Forelimb muscle (tissue), 1 donor: ENCODE measurements at places on chromosomes 4 and X.

GRCh38 chr4:116055857-116056827, 942.7 kb upstream of the NDST4 start:
- DNase-seq, result no peak

GRCh38 chr4:151564321-151564720, 155.3 kb downstream of the FHIP1A start:
- DNase-seq, result no peak

DNA sequence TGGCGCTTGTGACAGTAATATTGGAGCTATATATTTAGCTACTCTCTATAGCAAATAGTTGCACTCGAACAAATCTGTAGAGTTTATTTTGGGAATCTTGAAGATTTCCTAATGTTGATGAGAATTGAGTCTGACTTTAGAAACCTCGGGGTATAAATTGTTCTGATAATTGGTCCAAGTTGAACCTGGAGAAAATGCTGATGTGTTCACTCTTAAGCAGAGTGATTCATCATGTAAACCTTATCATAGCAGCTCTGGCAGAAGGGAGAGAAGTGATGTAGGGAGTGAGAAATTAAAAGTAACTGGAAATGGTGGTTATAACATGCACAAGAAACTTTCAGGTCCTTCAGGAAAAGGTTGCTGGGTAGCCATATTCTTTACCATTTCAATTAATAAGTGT, 16.4 kb upstream of the SLC4A4 start:
- no peak for DNase-seq

DNA sequence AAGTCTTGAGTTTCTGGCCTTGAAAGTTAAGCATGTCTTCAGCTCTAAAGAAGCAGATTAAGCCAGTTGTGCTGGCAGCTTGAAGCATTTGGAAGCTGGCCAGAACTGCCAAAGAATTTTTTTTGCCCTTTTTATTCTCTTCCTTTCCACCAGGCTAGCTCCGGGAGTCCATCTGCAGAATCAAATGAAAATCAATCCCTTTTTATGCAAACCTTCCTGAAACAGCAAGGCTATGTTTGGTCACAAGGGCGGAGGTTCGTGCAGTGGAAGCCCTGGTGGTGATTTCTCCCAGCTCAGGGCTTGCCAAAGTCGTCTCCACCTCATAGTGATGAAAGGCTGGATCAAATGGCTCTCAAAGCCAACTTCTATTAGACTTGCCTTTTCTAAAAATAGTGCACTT, 21.6 kb upstream of the C4orf54 start:
- no peak for DNase-seq

DNA sequence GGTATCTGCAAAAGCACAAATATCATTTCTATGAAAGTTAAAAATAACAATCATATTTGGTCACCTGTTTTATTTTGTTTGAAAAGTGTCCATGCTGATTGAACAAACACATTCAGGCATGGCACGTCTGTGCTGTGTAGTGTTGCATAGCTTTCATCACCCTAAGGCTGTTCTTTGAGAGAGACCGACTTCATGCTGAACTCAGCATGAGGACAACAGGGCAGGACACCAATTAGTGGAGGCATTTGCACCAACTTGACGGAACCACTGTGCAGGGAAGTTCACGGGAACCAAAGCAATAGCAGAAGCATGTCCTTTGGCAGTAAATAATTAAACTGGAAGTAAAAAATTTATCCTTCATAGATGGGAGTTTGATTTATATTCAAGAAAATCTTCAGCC, 158.4 kb upstream of the SLC7A11 start:
- no peak for DNase-seq

DNA sequence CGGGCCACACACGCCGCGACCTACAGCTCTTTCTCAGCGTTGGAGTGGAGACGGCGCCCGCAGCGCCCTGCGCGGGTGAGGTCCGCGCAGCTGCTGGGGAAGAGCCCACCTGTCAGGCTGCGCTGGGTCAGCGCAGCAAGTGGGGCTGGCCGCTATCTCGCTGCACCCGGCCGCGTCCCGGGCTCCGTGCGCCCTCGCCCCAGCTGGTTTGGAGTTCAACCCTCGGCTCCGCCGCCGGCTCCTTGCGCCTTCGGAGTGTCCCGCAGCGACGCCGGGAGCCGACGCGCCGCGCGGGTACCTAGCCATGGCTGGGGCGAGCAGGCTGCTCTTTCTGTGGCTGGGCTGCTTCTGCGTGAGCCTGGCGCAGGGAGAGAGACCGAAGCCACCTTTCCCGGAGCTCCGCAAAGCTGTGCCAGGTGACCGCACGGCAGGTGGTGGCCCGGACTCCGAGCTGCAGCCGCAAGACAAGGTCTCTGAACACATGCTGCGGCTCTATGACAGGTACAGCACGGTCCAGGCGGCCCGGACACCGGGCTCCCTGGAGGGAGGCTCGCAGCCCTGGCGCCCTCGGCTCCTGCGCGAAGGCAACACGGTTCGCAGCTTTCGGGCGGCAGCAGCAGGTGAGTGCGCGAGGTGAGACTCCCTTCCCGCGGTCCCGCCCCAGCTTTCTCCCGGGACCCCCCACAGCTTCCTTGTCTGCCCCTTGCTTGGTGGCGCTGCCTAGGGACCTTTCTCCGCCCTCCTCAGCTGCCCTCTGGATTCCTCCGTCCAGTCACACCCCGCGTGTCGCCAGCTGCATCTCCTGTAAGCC, 678 bp downstream of the BMP3 start:
- DNase-seq, result no peak

GRCh38 chr4:38177035-38177546, 216.9 kb downstream of the PTTG2 start:
- no peak for DNase-seq

DNA sequence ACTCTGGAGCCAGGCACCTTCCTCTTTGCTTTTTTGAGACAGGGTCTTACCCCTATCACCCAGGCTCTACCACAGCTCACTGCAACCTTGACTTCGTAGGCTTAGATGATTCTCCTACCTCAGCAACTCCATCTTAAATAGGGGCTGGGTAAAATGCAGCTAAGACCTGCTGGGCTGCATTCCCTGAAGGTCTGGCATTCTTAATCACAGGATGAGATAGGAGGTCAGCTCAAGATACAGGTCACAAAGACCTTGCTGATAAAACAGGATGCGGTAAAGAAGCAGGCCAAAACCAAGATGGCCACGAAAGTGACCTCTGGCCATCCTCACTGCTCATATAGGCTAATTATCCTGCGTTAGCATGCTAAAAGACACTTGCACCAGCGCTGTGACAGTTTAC, 770.8 kb upstream of the PRKX start:
- no peak for DNase-seq

DNA sequence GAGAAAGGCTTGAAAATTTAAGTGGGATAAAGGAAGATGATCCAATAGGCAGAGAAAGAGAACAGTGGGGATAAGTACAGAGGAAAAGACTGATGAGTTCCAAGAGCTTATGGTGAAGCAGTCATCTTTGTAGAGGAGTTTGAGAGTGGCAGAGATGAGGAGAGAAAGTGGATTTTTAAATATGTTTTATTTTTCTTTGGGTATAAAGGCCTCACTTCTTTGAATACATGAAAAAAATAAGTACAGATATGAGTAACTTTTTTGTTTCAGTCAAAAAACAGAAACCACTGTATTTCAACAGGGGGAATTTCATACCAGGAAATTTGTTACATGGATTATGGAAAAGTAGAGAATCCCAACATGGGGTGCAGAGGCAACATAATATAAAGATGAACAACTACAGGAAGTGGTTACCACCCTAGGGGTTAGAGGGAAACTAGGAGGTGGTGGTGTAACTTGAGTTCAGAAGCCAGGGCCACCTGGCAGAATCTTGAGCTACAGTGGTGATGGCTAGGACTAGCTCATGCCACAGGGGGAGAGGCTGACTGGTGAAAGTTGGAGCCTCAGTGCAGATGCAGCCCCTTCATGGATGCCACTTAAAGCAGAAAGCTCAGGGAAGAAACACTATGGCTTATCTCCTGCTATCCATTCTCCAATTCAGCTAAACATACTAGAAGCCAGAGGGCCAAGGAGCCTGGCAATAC, 3.4 kb upstream of the CYBB start:
- no peak for DNase-seq

DNA sequence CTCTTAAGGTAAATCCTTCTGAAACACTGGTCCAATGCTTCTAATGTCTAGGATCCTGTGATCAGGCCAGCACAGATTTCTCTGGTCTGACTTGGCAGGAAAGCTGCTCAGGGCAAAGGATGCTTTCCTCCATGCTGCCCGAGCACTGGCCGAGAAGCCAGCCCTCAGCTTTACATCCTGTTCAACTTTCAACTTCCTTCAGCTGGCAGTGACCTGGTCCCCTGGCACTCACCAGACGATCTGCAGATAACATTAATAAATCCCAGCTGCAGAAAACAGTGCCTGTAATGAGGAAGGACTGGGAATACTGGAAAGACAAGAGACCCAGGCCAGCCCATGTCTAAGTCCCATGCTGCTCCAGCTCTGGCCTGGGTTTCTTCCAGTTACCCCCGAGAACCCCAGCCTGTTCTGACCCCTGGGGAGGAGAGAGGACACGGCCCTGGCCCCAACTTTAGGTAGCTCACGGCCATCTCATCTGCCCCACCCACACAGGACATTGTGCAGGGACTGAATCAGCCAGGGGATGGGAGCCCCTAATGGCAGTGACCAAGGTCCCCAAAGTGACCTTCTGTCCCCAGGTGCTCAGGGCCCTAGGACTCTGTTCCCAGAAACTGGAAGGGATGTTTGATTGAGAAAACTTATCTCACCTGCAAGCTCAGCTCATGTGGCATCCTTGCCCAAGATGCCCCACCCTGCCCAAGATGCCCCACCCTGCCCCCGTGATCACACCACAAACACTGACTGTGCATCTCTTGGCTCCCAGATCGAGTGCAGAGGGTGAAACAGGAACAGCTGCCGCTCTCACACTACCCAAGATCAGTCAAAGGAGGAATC, 28.0 kb downstream of the JAKMIP1 start:
- no peak for DNase-seq

GRCh38 chr4:155407480-155407879, 30.7 kb upstream of the MAP9 start:
- DNase-seq, result no peak

GRCh38 chrX:15745179-15745578, 7.1 kb downstream of the CA5B start:
- no peak for DNase-seq

- DNase-seq, result no peak
Measured at GRCh38 chr4:7173841-7174449, 18.4 kb upstream of the SORCS2 start.

GRCh38 chr4:161554372-161554990, 609.3 kb downstream of the FSTL5 start:
- no peak for DNase-seq

DNA sequence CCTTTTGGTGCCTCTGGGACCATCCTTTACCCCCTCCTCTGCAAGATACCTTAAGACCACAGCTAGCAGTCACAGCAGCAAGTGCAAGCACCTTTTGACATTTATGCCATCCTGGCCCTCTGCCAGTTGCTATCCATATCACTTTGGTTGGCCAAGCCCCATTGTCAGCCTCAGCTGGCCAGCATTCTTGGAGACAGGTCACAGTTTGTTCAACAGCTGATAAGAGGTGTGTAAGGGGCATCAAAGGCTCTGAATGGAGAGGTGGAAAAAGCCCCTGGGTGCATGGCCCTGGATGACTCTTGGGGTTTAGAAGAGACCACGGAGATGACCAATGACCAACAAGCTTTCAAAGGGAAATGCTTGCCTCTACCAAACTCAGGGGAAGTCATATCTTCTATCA, 133.6 kb upstream of the MAMLD1 start:
- no peak for DNase-seq

GRCh38 chrX:71563921-71564320, 14.3 kb upstream of the GCNA start:
- no peak for DNase-seq

DNA sequence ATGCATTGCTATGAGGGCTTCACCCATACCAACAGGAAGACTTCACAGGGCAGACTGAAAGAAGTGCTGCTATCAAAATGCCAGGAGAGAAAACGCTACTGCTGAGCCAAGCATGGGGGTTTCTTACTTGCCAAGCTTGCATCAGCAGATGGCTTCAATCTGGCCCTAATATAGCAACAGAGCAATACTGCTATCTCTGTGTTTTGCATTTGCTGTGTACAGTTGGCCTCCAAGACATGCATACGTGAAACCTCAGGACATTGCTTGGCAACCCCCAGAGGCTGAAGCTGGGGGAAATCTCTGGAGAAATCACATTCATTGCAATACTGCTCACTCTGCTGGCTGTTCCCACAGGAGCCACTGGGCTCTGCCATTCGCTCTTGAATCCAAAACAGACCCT, 127.2 kb upstream of the GPC4 start:
- DNase-seq, result no peak

DNA sequence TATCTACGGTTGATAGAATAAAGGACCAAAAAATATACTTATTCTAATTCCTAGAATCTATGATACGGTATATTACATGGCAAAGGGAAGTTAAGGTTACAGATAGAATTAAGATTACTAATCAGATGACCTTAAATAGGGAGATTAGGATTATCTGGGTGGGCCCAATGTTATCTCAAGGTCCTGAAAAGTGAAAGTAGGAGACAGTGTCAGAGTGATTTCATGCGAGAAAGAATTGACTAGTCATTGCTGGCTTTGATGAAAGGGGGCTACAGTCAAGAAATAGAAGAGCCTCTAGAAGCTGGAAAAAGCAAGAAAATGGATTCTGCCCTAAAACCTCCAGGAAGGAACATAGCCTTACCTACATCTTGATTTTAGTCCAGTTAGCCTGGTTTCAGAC, 176.9 kb upstream of the PPP1R2C start:
- no peak for DNase-seq

DNA sequence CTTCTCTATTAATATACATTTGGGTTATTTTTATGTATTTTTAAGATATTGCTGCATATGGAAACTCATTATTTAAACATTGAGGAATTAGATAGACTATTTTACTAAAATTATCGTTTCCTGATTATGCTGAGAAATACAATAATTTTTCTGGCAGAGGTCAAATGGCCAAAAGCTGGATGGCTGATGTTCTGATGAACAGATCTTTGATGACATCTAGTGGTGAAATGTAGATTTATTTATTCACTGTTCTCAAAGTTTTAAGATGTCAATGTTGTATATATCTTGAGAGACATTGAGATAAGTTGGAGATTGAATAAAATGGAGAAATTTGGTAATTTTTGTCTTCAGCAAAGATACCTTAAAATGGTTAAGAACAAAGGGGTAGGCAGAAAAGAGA, 96.2 kb downstream of the UGT8 start:
- peak; percentile 32 for DNase-seq

DNA sequence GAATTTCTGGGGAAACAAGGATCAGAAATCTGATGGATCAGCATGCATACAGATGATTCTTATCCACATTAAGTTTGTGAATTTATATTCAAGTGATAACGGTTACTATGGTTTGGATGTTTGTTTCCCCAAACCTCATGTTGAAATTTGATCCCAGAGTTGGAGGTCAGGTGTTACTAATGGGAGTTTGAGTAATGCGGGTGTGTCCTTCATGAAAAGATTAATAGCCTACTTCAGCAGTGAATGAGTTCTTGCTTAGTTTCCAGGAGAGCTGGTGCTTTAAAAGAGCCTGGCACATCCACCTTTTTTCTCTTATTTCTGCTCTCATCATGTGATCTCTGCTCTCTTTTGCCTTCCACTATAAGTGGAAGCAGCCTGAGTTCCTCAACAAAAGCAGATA, 712.4 kb downstream of the IL1RAPL1 start:
- no peak for DNase-seq
